ENCODE measurements at places on chromosomes 7 and 10. TPM values are rescaled to one million over a fixed set of nuclear protein-coding genes. Genes with fewer than 3 reads are reported as not detected.
A peak's percentile ranks its signal among the peaks of the same experiment; 100 is the strongest.

DNA sequence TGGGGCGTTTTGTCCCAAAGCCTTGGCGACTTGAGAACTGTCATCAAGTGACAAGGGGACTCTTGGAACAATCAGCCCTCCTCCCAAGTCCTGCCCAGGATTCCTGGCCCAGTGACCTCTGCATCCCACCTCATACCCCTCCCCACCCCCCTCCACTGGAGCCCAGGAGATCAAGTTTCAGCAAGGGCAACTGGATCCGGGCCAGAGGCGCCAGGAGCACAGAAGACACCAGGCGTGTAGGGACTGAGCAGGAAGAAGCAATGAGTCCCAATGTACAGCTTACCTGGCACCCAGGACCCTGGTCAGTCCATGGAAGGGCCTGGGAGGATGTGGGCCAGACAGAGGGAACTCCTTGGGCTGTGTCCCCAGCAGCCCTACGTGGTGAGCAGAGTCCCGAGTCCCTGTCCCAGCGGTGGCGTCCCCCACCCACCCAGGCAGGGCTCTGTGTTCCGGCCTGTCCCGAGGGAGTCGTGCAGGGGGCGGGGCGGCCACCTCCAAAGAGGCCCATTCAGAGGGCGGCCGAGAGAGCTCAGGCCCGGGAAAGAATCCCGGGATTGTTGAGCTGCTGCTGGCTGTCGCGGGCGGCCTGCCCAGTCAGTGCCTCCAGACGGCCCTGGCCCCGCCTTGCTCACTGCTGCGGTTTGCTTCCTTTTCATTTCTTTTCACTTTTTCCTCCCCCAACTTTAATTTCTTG is 254.1 kb downstream of the TNS3 start:
- H3K36me3 ChIP-seq = peaks cover 13% of the 10 kb centered on the region
- H3K27me3 ChIP-seq = no peaks in the 10 kb centered on the region
- H3K4me1 ChIP-seq = peaks cover 51% of the 10 kb centered on the region
- peak overlapping the region; percentile 33 for H3K4me3 ChIP-seq

DNA sequence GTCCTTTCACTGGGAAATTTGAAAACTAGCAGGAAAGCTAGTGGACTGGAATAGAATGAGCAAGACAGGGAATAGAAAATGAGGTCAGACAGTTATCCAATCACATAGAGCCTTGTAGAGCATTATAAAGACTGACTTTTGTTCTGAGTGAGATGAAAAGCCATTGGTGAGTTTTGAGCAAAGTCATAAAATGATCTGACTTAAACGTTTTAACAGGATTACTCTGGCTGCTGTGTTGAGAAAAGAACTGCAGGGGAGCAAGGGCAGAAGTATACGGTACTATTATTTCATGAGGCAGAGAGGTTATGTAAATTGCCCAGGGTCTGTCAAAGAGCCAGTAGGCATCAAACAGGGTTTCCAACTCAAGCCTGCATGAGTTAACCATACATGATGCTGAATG is 393.4 kb downstream of the TFEC start:
- H3K36me3 ChIP-seq = no peaks in the 10 kb centered on the region
- DNase-seq = no peak
- H3K27ac ChIP-seq = no peak overlapping the region
- H3K4me3 ChIP-seq = no peak overlapping the region
- H3K4me1 ChIP-seq = peaks cover 7% of the 10 kb centered on the region

DNA sequence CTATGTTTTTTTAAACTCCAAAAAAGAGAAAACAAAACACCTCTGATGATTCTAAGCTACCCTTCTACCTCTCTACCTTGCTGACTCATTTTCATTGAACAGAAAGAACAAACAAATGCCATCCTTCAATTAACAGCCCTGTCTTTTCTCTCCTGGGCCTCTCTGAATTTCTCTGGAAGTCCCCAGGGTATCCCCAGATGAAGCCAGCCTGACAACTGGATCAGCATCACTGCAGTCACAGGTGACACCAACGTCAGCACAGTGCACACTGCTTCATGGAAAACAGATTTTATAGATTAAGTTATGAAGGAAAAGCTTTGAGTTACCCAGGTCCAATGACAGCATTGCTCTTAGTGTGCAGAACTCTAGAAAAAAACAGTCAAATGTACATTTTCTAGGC is 5.7 kb downstream of the HUS1 start:
- H3K4me3 ChIP-seq = no peak overlapping the region
- DNase-seq = no peak
- H3K27ac ChIP-seq = no peak overlapping the region
- peaks cover 75% of the 10 kb centered on the region for H3K36me3 ChIP-seq
- H3K4me1 ChIP-seq = peaks cover 17% of the 10 kb centered on the region

DNA sequence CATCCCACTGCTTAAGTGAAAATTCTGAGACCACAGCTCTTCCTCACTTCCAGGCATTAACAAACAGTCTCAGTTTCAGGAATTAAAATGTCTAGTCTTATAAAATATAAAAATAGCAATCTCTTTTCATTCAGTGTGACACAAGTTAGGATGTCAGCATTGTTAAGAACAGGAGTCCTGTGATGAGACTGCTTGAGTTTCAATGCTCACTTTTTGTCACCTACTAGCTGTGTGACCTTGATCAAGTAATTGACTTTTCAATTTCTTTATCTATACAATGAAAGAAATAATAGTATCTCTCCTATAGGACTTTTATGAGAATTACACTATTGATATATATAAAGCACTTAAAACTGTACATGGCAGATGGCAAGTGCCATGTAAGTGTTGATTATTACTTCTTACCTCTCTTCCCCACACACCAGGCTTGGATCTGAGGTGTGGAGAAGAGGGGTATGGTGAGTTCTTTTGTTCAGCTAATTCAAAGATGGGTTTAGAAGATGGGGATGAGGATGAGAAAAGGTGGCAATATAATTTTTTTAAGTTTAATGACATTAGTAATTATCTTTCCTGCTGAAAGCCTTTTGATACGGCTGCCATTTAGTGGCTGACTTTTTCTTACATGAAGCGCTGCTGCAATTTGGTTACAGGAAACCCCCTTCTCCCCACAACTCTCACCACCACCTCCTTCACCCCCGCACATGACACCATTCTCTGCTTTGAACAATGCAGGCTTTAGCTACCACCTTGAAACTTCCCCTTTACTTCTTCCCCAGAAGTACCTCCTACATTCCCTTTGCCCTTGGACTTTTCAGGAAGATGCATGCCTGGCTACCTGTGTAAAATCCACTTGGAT is 20.8 kb upstream of the HYAL4 start:
- no peaks in the 10 kb centered on the region for H3K27me3 ChIP-seq
- H3K4me1 ChIP-seq = no peaks in the 10 kb centered on the region
- DNase-seq = no peak
- no peak overlapping the region for H3K27ac ChIP-seq
- H3K36me3 ChIP-seq = no peaks in the 10 kb centered on the region

DNA sequence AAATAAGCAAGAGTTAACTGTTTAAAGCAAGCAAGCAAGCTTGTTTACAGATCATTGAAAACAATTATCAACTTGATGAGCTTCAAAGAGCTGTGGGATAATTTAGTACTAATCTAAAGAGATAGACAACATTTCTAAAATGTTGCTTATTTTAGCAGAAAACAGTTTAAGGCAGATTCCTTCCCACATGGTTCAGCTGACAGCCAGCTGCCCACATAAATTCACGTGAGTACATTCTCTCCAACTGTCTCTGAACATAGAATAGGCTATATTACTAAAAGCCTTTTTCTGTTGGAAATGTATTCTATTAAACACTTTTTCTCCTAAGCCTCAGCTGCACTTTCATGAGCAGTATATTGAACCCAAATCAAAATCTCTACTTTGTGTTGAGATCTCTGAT is 174.1 kb downstream of the LRRN3 start:
- no peak overlapping the region for H3K27ac ChIP-seq
- H3K4me1 ChIP-seq = peaks cover 8% of the 10 kb centered on the region
- DNase-seq = no peak
- H3K36me3 ChIP-seq = no peaks in the 10 kb centered on the region

- H3K36me3 ChIP-seq = no peaks in the 10 kb centered on the region
- DNase-seq = no peak
- no peaks in the 10 kb centered on the region for H3K27me3 ChIP-seq
Observed at GRCh38 chr7:7889791-7890568, 78.6 kb upstream of the GLCCI1 start.

- H3K27ac ChIP-seq = no peak overlapping the region
- H3K4me1 ChIP-seq = peaks cover 3% of the 10 kb centered on the region
- no peak for DNase-seq
- H3K27me3 ChIP-seq = no peaks in the 10 kb centered on the region
Observed at GRCh38 chr10:97731346-97732051, 5.4 kb upstream of the ZFYVE27 start.

DNA sequence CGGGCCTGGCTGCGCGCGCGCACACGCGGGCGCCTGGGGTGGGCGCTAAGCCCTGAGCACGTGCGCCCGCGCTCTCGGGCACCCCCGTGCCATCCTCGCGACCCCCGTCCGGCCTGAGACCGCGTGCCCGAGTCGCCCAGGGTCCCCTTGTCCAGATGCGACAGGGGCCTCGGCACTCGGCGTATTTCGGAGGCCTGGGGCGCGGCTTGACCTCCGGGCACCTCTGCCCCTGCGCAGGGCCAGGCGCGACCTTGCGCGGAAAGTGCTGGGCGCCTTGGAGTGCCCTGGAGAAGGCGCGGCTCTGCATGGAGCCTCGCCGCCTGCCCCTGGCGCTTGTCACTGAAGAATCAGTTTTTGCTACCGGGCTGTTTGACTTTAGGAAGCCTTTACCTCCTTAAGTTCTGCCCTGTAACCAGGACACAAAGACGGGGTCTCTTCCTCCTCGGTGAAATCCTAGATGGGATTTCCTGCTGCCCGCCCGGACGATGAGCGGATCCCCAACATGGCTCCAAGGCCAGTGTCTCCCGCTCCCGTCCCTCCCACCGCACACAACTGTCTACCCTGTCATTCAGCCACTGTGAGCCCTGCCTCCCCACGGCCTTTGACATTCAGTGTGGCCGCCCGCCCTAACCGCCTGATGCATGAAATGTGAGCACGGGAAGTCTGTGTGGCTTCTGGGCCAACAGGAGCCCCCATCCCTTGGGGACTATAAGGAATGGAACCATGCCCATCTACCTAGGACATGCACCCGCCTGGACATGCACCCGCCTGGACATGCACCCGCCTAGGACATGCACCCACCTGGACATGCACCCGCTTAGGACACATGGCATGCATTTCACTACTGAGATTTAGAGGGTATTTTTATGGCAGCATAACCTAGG is 1.1 kb upstream of the STK32C start:
- peak overlapping the region; percentile 95 for H3K4me3 ChIP-seq
- DNase-seq = no peak
- no peaks in the 10 kb centered on the region for H3K36me3 ChIP-seq
- H3K27me3 ChIP-seq = no peaks in the 10 kb centered on the region

The HMX3 gene
- total RNA-seq = not detected

- peak overlapping the region; percentile 72 for H3K27ac ChIP-seq
- H3K36me3 ChIP-seq = no peaks in the 10 kb centered on the region
- peaks cover 85% of the 10 kb centered on the region for H3K4me1 ChIP-seq
- no peak overlapping the region for H3K4me3 ChIP-seq
- DNase-seq = peak; percentile 78
Observed at GRCh38 chr10:124674768-124675222, 69.4 kb downstream of the FAM53B start.

GRCh38 chr7:157690058-157690832 is 353.4 kb downstream of the DNAJB6 start:
- no peak overlapping the region for H3K27ac ChIP-seq
- H3K36me3 ChIP-seq = no peaks in the 10 kb centered on the region
- peaks cover 10% of the 10 kb centered on the region for H3K4me1 ChIP-seq
- peaks cover 87% of the 10 kb centered on the region for H3K27me3 ChIP-seq
- peak overlapping the region; percentile 45 for H3K4me3 ChIP-seq
- DNase-seq = peak; percentile 48

DNA sequence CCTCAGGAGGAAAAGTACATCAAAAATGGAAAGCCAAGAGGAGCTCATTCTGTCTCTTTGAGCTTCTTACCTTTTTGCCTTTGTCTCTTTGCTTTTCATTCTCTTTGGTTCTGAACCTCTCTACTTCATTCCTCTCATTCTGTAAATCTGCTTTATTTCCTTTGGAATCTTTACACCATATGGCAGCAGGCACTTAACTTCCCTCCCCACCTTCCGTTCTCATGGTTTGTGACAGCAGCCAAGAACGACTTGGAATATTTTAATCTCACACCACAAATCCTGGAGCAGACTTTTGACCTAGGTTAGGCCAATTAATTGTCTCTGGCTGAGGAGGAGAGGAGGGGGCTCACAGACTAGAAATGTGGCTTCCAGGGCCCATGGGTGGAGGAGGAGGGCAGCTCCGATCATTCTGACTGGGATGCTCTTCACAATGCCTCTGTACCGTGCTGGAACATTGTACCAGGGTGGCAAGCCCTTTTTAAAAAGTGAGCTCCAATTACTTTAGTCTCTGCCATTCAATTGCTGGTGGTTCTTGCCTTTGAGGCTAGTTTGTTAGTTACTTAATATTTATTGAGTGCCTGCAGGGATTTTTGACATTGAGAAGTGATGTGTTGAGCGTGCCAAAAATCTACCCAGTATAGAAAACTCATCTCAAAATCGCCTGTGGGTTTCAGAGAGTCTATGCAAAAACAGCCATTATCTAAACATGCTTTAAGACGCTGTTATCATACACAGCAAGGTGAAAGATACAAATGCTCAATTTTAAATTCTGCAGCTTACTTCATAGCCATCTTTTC is 386.6 kb downstream of the DPP6 start:
- no peak overlapping the region for H3K27ac ChIP-seq
- no peak for DNase-seq
- no peaks in the 10 kb centered on the region for H3K27me3 ChIP-seq
- no peaks in the 10 kb centered on the region for H3K4me1 ChIP-seq
- H3K4me3 ChIP-seq = no peak overlapping the region
- H3K36me3 ChIP-seq = no peaks in the 10 kb centered on the region

- DNase-seq = no peak
- H3K27me3 ChIP-seq = no peaks in the 10 kb centered on the region
- no peak overlapping the region for H3K27ac ChIP-seq
- no peaks in the 10 kb centered on the region for H3K4me1 ChIP-seq
Observed at GRCh38 chr10:51272555-51272954, 198.3 kb downstream of the PRKG1 start.

The PVRIG gene
- total RNA-seq = 1.4 TPM

The ZNF3 gene
- 22.4 TPM for total RNA-seq

The CPED1 gene
- 39.2 TPM for total RNA-seq

The PRTFDC1 gene
- total RNA-seq = 2.7 TPM

GRCh38 chr7:139869886-139870285 is 40.8 kb downstream of the TBXAS1 start:
- no peak overlapping the region for H3K4me3 ChIP-seq
- H3K27ac ChIP-seq = no peak overlapping the region
- H3K36me3 ChIP-seq = no peaks in the 10 kb centered on the region
- H3K27me3 ChIP-seq = no peaks in the 10 kb centered on the region

The CHAT gene
- not detected for total RNA-seq

- no peaks in the 10 kb centered on the region for H3K36me3 ChIP-seq
- H3K4me1 ChIP-seq = no peaks in the 10 kb centered on the region
- DNase-seq = no peak
- no peak overlapping the region for H3K27ac ChIP-seq
- H3K27me3 ChIP-seq = no peaks in the 10 kb centered on the region
- H3K4me3 ChIP-seq = no peak overlapping the region
Observed at GRCh38 chr10:53702489-53702888, 929.9 kb upstream of the MBL2 start.

Data from upper lobe of right lung (tissue), 1 donor.